ENCODE measurements at places on chromosomes 12 and 14.
A peak's percentile ranks its signal among the peaks of the same experiment; 100 is the strongest.

DNA sequence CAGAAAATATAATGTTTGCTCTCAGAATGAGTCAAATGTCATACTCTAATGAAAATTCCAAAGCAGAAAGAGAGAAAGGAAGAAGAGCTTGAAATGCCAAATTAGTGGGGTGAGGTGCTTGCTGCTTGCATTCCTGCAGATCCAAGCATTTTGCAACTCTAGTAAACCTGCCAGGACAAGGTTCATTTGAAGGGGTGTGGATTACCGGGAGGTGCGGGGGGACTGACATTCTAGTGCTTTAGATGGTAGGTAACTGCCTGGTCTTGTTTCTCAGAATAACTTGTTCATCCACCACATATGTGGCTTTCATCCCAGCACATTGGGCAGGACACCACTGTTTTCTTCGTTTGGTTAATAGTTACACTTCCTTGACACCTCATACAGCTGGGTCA lies 144.4 kb downstream of the AKAP6 start:
- peak; percentile 77 for DNase-seq

DNA sequence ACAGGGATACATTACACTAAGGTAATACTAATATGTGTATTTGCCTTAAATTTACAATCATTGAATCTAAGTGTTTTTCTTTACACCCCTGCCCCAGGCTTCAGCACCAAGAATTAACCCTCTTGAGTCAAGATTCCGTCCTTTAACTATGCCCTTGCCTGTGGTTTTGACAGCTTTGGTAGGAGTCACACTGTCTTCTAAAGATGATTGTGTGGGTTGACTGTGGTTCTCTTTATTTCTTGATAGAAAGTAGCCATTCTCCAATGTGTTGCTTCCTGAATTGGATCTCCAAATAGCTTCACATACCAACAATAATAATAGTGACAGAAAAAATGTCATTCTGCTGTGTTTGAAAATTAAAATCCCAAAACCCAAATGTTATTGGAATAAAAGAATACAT lies 3.6 kb downstream of the CLEC7A start:
- DNase-seq = no peak

DNA sequence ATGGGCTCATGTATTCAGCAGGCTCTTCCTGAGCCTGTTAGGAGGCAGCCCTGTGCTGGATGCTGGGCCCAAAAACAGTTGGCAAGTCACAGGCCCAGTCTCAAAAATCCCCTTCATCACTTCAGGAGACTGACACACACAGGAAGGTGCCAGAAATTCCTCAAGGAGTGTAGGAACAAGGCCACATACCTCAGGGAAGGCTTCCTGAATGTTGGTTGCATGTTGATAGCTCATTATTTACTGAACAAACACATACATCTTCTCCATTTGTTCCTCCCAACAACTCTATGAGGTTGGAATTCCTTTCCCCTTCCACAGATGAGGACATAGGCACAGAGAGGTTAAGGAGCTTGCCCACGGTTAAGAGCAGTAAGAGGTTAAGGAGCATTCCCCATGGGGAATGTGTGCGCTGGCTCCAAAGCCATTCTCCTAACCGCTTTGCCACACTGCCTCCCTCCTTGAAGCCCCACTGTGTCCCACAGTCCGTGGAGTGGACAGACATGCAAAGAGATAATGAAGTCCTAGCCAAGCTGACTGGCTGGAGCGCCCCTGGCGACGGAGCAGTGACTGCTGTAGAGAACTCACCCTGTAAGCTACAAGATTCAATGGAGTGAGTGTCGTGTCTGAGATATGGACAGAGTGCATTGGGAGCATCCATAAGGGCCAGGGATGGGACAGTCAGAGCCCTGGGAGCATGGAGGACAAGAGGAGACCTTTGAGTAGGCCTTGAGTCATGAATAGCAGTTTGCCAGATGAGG lies 3.3 kb downstream of the HHIPL1 start:
- DNase-seq = no peak

GRCh38 chr12:105331805-105332251 lies 1.3 kb downstream of the C12orf75 start:
- DNase-seq = no peak

DNA sequence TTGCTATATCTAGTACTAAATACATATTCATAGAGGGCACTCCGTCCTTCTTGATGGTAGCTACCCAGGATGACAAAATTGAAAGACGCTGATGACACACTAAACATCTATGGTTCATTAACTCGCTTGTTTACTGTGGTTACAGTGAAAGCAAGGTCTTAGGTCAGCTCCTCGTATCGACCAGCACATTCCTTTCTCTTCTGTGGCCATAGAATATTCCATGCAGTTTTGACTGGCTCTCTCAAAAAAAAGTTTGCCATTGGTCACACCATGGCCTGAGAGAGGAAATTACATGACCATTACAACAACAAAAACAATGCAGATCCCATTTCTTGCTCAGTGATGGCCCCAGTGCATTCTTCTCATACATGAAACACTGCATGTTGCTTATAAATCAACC lies 411.4 kb upstream of the SOX5 start:
- DNase-seq = no peak

- DNase-seq = peak; percentile 4
Observed at GRCh38 chr14:56949828-56950227, 139.5 kb upstream of the OTX2 start.

DNA sequence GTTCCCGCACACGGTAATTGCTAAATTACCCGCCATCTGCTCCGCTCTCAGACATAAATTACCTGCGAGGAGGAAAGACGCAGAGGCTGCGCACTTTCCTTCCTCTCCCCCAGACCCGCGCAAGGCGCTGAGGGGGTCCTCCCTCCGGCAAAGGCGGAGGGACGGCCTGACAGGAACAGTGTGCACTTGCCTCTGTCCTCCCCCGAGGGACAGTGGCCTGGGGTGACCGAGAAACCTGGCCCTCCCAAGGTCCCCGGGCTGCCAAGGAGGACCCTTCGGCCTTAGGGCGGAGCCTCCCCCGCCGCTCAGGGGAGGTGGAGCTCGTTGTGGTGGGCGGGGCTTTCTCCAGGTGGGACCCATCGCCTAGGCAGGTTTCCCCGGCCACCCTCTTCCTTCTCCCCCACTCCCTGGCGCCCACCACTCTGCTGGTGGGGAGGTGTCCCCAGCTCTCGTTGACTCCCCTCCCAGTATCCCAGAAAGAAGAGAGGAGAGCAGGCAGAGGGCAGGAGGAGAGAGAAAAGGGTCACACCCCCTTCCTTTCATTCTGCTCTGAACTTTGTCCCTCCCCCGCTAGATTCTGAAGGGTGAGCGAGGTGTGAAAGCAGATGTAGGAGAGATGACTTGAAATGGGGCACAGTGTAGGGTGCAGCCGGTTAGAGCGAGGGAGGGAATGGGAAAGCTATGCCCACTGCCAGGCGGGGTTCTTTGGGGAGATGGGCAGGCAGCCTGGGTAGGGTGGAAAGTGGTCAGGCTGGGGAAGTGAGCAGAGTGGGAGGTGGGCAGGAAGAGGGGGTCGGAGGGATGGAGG lies 11.4 kb upstream of the CALCOCO1 start:
- DNase-seq = no peak

DNA sequence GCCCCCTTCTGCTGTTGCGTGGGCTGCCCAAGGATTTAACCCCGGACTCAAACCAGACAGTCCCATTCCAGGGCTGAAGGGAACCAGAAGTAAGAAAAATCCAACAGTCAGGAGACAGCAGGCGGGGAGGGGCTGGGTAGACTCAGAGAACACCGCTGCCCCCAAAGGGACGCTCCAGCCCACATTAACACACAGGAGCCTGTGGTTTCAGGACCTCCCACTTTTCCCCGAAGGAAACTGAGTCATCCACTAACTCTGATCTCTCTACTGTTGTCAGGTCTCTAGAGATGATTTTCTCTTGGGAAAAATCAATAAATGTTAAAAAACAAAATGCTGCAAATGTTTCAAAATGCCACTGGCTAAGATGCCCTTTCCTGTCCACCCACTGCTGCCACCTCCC lies 41.6 kb downstream of the FBXO21 start:
- DNase-seq = no peak

DNA sequence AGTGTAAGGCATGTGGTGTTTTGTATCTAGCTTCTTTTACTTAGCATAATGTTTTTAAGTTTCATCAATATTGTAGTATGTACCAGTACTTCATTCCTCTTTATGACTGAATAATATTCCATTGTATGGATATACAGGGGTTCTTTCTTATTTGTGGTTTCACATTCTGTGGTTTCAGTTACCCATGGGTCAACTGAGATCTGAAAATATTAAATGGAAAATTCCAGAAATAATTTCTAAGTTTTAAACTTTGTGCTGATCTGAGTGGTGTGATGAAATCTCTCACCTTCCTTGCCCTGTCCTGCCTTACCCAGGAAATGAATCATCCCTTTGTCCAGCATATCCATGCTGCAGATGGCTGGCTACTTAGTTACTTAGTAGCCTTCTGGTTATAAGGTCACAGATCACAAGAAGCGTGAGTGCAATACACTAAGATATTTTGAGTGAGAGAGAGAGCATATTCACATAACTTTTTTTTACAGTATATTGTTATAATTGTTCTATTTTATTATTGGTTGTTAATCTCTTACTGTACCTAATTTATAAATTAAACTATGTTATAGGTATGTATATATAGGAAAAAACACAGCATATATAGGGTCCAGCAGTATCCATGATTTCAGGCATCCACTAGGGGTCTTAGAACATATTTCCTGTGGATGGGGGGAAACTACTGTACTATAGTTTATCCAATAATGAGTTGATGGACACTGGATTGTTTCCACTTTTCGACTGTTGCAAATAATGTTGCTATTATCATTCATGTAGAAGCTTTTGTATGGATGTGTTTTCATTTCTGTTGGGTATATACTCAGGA lies 59.6 kb upstream of the LRTM2 start:
- no peak for DNase-seq

DNA sequence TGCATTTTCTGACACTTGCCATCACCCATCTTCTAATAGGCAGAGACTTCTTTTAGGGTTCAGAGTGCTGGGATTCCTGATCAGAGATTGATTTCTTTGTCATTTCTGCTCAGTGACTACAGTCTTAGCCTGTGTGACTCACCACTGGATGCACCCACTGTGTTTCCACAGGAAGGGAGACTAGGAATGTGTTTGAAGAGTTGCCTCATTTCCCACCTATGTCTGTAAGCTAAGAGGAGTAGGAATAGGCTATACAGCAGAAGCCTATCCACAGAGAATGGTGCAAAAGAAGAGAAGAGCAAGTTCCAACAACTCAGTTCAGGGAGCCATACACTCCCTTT lies 60.2 kb upstream of the ACTN1 start:
- DNase-seq = no peak

DNA sequence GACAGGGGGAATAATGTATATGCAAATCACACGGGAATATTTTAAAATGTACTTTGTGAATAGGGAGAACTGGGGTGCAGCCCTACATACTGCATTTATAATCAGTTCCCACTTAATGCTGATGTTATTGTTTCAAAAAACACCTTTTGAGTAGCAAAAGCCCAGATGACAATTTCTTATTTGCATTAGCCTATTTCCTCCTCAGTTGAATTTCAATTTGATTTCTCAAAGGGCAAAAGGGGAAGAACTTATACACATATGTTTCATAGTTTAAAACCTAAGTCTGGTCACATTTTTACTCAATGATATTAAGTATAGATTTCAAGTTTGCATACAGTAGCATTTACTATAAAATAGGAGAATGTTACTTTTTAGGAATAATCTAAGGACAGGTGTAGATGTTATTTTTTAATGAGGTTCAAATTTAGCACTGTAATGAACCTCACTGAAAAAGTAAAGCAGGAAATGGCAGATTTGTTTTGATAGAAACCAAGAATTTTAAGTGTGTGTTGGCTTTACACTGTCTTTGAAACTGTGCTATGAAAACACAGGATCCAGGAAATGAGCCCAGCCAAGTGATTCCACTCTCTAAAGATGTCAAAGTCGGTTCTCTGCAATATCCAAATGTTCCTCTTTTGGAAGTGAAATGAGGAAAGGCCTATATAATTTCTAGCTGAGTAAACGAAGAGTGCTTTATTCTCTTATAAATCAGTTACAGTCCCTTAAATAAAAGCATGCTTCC lies 367.4 kb downstream of the BTG1 start:
- peak; percentile 41 for DNase-seq

GRCh38 chr14:35534208-35534872 lies 376 bp downstream of the INSM2 start:
- no peak for DNase-seq

DNA sequence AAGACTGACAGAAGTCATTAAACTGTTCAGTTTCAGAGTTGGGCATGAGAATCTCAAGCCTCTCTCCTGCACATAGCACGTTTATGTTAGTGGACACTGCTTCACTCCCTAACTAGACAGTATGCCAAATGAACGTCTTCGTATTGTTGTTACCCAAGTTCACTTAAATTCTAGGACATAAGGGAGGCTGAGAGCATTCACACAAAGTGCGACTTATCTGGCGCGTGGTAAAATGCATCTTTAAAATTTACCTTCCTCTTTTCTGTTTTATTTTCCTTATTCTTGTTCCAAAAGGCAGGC lies 166.3 kb downstream of the AKAP6 start:
- no peak for DNase-seq

- DNase-seq = peak; percentile 91
Observed at GRCh38 chr12:56189099-56189917, at the start of gene SMARCC2. SMARCC2 (minus strand) TSS chr12:56189483; CDS start chr12:56189461, 22 bp downstream.

DNA sequence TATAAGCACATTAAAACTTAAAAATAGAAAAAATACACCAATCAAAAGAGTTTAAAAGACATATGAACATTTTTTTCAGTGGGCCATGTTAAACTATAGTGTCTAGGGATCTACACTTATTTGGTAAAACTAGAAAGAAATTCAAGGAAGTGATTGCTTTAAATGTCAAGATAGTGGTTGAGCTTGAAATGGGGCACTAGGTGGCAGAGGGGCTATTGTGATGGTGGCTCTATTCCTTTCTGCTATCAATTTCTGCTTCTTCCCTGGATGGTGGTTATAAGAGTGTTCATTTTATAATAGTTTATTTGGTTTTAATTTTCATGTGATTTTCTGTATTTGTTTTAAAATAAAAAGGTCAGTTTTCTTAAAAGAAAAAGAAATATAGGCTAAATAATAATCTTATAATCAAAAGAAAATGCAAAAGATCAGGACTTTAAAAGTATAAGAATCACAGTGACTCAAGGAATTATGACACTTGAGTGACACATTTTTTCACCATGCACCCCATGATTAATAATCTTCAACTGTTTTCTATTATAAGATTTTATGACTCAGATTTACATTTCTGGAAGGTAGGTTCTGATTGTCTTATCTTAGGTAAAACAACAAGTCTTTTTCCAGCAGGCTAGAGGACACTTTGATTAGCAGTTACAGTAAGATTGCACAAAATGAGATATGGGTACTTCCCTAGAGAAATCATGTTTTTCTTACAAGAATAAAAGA lies 137.5 kb downstream of the FSCB start:
- no peak for DNase-seq

GRCh38 chr12:29796823-29797263 lies 13.1 kb upstream of the TMTC1 start:
- DNase-seq = peak; percentile 78

- peak; percentile 32 for DNase-seq
Observed at GRCh38 chr14:34172550-34173368, 221.9 kb upstream of the EGLN3 start.
